ENCODE measurements at places on chromosomes 7 and 10.

DNA sequence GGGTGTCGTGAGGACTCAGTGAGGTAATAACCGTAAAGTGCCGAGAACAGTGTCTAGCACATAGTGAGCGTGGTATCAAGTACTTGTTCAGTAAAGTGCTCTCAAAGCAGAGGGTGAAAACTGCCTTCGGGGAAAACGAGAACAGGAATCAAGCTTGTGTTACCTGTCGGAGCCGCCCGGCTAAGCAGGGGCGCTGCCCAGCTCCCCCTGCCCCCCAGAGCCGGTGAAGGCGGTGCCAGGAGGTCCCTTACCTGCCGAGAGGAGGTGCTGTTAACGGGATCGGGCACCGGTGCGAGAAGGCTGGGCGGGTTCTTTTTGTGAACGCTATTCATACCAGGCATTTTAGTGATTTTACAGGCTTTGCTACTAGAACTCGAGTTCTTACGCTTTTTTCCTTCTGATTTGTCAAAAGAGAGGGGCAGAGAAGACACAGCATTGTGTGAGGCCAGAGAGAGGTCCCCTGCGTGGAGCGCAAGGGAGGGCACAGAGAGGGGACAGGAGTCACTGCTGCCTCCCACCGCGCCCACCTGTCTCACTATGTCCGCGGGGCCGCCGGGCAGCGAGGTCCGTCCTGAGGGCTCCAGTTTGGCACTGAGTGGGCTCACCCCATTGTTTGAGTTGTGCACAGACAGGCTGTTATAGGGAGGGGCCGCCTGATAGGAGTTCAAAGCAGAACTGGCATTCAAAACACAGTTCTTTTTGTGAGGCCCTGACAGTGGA lies 32.5 kb upstream of the EFCAB10 start:
- no peak for DNase-seq

DNA sequence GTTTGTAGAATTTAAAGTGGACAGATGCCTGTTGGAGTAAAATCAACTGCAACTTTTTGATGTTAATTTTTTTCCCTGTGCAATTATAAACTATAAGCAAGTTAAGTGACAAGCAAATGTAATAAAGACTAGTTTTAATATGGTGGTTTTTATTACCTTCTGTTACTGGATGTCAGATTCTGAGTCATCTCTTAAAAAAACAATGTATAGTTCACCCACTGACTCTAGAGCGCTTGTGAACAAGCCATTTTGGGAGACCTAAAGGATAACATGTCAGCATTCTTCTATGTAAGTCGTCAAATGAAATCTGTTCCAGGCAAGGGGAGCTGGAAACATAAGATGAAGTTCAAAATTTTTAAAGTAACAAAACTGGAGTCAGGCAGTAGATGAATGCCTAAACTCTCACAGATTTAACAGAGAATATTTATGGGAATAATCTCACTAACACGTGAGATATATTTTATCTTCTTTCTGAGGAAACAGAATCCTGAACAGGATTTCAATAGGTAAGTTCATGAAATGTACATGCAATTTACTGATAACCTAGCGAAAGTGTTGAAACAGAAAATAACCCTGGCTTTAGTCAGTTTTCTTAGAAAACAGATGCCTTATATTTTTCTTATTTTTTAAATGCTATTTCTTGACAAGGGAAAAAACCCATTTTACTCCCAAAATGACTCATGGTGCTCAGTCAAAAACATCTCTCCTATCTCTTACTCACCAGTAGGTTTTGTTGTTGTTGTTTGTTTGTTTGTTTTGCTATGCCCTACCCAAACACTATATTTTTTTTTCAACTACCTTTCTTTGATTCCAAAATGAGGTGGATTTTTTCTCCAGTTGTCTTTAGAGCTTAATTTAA lies 91.7 kb downstream of the SLC39A12 start:
- DNase-seq = no peak

- no peak for DNase-seq
Measured at GRCh38 chr10:29878492-29878891, 180.9 kb downstream of the JCAD start.

GRCh38 chr10:6089334-6090219 lies 743 bp downstream of the RBM17 start:
- peak; percentile 16 for DNase-seq

DNA sequence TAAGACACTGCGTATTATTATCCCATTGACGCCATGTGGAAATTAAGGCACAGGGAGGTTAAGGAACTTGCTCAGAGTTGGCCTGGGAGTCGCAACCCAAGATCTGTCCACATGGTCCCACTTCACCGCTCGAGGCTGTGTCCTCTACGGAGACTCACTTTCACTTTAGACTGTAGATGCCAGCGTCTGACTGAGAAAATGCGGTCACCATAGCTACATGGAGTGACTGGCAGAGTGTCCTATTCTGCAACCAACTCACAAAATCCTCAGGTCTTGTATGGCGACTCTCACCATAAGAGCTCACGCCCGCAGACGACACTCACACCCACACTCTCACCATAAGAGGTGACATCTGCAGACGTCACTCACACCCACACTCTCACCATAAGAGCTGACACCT lies 257.9 kb downstream of the PTPRN2 start:
- DNase-seq = no peak

Measured in activated CD4-positive, alpha-beta T cell treated with anti-CD3 and anti-CD28 coated beads, Interleukin-2, amount 50 U/mL, for 1 hour (primary cell).